ENCODE measurements at places on chromosomes 7 and 10. TPM values are rescaled to one million over a fixed set of nuclear protein-coding genes. Genes with fewer than 3 reads are reported as not detected.

C7orf57 gene
- not detected for total RNA-seq

RGR gene
- not detected for total RNA-seq

LIPN gene
- total RNA-seq = 2.5 TPM

GFRA1 gene
- 36.5 TPM for total RNA-seq

DNA sequence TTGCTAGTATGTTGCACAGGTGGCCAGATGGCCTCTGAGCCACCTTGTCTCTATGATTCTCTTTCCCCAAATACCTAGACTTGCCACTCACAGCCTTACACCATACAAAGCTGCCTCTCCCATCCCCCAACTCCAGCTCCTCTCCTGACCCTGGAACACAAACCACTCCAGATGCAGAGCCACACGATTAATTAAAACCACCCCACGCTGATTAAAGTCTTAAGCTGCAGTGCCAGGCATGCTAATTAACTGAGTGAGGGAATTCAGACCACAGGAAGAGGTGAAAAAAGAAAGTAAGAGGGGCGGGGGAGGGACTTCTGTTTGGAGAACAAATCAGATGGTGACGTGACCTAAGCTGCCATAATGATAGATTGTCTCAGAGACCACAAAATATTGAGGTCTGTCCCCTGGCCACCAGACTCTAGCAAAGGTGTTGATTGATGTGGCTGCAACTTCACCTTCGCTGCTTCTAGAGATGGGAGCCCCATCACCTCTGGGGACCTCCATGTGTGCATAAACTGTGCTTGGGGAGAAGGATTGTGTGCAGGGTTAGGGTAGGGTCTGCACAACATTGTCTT lies 331.3 kb downstream of the PLXNA4 start:
- no peak for DNase-seq

SLC29A4 gene
- 2.2 TPM for total RNA-seq

STEAP1B gene
- 16.5 TPM for total RNA-seq

OAT gene
- total RNA-seq = 48.1 TPM

DNA sequence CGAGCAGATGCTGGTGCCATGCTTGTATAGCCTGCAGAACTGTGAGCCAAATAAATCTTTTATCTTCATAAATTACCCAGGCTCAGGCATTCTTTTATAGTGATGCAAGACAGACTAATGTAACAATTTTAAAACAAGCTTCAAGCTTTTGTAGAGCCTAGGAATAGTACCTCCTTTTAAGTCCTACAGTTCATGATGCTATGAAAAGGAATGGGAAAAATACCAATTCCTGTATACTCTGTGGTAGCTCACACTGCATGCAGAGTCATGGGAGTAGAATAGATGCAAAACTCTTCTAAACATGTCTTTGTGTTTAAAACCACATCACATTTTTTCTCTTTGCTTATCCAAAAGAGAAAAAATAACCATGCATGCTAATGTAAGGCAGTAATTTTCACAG lies 66.6 kb upstream of the WNT16 start:
- no peak for DNase-seq

- DNase-seq = no peak
Measured at GRCh38 chr7:83798489-83798888, 149.6 kb upstream of the SEMA3E start.

PLXDC2 gene
- total RNA-seq = 23.7 TPM

Measured in spleen (tissue), 13 donors.